A549 treated with CpdA at 1 μM for 4 hours (cell line): ENCODE measurements at places on chromosomes 7 and 10. TPM values are rescaled to one million over a fixed set of nuclear protein-coding genes. Genes with fewer than 3 reads are reported as not detected.

COL17A1 gene
- total RNA-seq = 2.2 to 3.8 TPM (median 2.7 TPM) in 5 replicates

EPDR1 gene
- total RNA-seq = 69.7 to 80.3 TPM (median 75.1 TPM) in 5 replicates

THAP5 gene
- 14.2 to 25.1 TPM (median 16.6 TPM) in 5 replicates for total RNA-seq

WEE2 gene
- total RNA-seq = 0.03 TPM in 1 of 5 replicates, not detected in the others

LRRD1 gene
- not detected in 5 replicates for total RNA-seq

CHAT gene
- not detected in 5 replicates for total RNA-seq
